ENCODE measurements at places on chromosomes 3 and 15. TPM values are rescaled to one million over a fixed set of nuclear protein-coding genes. Genes with fewer than 3 reads are reported as not detected.

- no peak for DNase-seq
These were observed 2.1 kb upstream of the FBXL22 start for GRCh38 chr15:63595065-63595464.

SLC22A14 gene
- 0.29 TPM for total RNA-seq

DNA sequence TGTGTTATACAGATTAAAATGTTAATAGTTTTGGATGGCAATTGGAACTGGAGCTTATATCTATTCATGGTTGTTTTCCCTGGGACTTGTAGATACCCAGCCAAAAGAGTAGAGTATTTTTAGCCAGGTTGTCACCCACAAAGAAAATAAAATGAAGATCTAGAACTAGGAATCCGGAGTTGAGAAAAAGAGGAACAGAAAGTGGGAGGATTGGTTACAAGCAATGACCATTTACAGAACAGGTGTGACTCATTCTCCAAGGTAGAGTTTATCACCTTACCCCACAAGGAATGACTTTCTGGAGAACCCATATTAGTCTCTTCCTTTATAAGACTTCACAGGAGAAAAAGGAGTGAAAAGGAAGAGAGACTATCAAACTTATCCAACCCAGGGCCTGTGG is 99.8 kb downstream of the TMEM108 start:
- DNase-seq: no peak

- no peak for DNase-seq
These were observed 22.3 kb downstream of the ANKDD1A start for GRCh38 chr15:64934023-64934422.

DNA sequence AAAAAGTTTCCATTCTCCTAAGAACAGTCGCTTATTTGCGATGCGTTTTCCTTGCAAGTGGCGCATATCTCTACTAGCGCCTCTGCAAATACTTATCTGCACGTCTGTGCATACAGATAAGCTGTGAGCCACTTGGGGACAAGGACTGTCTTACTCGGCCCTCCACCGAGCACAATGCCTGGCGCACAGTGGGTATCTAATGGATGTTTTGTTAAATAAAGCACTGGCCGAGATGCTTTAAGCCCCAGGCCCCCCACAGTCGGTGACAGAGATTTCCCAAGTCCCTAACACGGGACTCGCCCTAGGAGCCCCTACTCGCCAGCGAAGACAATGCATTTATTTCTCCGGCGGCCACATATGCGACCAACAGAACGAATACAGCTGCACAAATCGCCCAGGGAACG is 503 bp downstream of the HLTF start:
- peak; percentile 76 for DNase-seq

CFAP20DC gene
- total RNA-seq: 2.2 TPM

GRCh38 chr3:65604863-65605526 is 433.7 kb downstream of the MAGI1 start:
- no peak for DNase-seq

GRK7 gene
- not detected for total RNA-seq

DNA sequence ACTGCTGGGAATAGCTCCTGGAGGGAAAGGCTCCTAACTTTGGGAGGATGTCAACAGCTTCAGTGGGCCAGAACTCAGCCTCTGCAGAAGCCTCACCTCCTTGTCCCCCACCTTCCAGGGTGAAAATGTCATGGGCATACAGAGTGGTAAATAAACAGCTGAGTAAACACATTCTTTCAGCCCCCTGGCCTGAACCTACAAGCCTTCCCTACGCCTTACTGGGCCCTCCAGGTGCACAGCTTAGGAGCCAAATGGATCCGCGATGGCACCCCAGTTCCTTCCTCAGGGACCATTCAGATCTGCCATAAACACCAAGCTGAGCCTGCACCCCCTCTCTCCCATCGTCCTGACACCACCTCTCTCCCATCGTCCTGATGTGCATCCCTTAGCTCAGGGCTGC is 126.2 kb upstream of the IGF1R start:
- DNase-seq: no peak

DNA sequence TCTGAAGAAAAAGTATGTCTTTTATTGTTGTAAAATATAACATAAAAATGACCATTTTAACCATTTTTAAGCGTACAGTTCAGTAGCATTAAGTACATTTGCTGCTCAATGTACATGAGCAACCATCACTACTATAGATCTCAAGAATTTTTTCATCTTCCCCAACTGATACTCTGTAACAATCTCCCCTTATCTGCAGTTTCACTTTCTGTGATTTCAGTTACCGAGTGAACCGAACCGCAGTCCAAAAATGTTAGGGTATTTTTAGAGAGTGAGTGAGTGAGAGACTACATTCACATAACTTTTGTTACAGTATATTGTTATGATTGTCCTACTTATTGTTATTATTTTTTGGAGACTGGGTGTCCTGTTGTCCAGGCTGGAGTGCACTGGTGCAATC is 9.0 kb upstream of the SLC25A26 start:
- no peak for DNase-seq

- DNase-seq: peak; percentile 51
These were observed 57.2 kb downstream of the PLD1 start for GRCh38 chr3:171753025-171753472.

DNA sequence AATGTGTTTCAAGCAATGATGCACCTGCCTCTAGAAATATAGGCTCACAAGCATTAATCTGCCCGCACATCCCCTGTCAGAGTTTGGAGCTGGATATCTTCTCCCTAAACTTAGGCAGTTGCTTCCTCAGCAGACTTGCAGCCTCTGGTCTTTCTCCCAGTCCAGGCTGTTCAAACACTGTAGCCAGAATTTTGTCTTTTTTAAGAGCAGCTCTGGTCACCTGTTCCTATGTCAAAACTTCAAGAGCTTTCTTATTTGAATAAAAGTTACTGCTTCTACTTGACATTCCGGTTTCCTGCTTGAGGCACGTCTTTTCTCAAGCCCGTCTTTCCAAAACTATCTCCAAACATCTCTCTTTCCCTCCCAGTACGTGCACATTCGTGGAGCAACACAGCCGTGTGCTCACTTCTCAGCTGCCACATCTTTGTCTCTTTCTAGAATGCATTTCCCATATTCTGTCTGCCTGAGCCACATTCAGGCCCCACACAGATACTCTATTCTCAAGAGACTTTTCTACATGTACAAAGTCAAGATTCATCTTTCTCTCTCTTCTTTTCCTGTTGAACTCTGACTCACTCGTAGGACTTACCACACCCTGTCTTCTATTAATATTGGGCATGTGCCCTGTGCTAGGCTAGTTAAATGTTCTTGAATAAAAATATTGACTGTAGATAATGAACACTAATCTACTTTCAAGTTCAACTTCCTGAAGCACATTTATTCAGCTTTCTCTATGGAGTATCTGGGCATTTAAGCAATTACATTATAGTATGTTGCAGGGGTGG is 307.7 kb upstream of the SOX2 start:
- DNase-seq: no peak

DNA sequence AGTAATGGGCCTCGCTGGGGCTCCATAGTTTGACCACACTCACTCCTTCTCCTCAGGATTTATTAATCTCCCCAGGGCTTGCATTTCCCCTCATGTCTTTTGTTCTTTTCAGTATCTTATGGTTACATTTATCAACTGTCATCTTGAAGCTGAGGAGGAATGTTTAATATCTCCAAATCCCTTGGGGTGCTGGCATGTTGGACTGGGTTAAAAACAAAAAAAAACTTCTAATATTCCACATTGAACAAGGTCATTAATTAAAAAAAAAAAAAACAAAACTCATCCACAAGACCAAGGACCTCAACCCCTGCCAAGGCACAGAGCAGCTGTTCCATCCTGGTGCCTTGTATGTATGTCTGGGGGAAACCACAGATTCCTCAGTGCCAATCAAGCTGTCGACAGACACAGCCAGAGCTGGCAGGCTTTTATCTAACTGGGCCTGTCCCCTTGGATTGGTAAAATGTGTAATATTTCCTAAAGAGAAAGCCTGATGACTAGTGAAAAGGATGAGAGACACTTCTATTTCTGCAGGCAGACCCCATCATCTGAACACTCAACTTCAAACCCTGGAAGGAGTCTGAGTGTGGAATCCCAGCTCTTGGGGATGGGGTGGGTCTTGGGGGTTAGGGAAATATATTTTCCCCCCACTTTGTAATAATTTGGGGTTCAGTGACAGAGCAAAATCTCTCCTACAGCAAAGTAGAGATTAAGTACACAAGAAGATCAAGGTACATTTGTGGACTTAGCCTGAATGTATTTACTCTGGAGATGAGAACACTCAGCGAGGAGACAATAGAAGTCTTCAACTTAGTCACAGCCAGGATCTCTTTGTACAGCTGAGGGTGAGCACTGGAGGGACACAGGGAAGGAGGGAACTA is 69.1 kb downstream of the TTC23 start:
- no peak for DNase-seq

RLBP1 gene
- total RNA-seq: under 0.01 TPM

SEMA3B gene
- total RNA-seq: 5.9 TPM

DNA sequence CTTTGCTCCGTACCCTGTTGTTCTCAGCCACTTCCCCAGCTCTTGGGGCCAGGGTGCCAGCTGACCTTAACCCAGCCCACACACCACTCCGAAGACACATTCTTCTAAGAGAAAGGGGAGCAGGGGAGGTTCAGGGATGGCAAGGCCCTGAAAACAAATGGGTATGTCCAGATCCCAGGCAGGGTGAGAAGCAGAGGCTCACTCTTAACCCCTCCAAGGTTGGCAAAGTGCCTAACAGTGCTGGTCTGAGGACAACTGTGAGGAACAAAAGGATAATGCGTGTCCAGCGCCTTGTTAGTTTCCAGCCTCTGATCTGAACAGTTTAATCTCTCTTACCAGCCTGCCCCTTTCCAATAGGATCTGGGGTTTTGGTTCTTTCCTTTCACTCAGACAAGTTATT is 1.5 kb downstream of the TMEM44 start:
- DNase-seq: peak; percentile 30

LTK gene
- not detected for total RNA-seq

LRRC15 gene
- 3.6 TPM for total RNA-seq
